Thoracic aorta (tissue), 2 donors: ENCODE measurements at places on chromosomes 11 and 22.

DNA sequence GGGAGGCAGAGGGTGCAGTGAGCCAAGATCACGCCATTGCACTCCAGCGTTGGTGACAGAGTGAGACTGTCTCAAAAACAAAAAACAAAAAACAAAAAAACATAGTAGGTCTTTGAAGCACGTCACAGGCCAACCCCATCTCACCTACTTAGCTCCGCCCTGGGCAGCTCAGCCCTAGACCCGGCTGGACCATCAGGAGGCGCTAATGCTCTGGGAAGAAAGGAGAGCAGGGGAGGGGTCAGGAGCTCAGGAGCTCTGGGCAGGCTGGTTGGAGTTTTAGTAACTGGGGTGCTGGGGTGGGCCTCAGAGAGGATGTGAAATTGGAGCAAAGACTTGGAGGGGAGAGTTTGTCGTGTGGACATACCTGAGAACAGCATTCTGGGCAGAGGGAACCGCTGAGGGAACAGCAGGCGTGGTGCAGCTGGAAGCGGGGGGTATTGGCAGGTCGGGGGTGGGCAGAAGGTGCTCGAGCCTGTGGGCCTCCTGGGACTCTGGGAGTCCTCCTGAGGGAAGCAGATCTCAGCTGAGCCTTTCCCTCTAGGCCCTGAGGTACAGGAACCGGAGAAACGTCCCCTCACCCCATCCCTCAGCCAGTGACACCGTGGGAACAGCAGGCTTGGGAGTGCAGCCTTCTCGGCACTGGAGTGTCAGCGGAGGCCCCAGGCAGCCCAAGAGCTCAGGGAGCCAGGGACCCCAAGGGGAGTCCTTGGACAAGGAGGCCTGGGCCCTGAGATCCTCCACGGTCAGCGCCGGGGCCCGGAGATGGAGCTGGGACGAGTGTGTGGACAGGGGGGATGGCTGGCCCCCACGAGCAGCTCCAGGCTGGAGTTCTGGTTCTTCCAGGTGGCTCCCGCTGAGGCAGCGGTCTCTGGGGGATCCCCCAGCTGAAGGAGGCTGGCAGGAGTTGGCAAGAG, 2.2 kb upstream of the RPS6KA4 start:
- no peak for DNase-seq

- no peak for DNase-seq
Observed at GRCh38 chr11:12461516-12461915, 84.1 kb downstream of the PARVA start.

GRCh38 chr11:10462746-10463300, 7.8 kb downstream of the AMPD3 start:
- DNase-seq = no peak

DNA sequence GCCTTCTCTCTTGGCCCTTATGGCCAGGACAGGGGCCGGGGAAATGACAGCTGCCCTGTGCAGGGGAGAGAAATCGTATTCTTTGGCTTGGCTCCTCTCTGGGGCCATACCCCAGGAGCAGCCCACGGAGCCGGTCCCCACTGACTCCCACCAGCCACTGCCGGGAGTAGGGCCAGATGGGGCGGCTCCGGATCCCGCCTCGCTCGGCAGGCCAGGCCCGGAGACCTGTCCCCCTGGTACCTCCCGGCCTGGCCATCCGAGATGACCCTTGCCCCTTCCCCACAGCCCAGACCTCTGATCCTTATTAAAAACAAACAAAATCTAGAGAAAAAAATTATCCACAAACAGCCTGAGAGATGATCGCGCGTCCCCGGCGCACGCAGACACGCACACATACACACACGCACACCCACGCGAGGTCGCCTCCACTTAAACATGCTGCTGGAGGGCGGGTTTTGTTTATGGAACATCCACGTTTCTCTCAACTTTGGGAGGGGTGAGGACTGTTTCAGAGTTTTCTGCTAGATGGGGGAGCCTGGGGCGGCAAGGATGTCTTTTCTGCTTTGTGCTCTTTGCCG, 59.1 kb downstream of the IGLL1 start:
- no peak for DNase-seq
